ENCODE measurements at places on chromosomes 5 and 9. TPM values are rescaled to one million over a fixed set of nuclear protein-coding genes. Genes with fewer than 3 reads are reported as not detected.

Gene F2RL1
- 51.9 TPM for total RNA-seq

DNA sequence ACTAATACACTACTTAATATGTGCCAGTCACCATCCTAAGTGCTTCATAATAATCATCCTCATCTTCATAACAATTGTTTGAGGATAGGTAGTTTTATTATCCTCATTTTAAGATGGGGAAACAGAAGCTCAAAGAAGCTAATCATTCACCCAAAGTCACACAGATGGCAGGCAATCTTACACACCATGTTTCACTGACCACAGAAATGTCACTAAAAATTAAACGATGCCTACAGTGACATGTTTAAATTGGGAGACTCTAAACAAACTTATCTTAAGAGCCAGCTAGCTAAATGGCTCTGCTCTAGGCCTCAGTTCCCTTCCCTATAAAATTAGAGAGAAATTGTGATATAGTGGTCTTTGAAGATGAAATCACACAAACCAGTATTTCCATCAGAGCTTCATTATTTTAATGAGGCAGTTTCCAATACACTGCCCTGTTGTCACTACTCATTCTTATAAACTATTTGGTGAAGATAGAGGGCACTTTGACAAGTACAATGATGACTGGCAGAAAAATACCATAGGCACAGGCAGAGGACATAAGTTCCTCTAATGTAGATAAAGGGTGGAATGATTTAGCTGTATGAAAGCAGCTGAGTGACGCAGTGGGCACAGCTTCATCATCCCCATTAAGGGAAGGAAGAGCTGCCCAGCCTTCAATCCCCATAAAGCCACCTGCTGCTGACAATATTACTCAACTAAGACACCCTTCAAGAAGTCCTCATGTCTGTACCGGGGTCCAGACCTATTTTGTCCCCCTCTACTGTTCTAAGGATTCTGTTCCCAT is 224.1 kb downstream of the ACTL7B start:
- DNase-seq: no peak

- no peak for DNase-seq
Measured at GRCh38 chr5:59506285-59506877, 387.1 kb downstream of the PDE4D start.

Gene FAM169A
- 8.6 TPM for total RNA-seq

DNA sequence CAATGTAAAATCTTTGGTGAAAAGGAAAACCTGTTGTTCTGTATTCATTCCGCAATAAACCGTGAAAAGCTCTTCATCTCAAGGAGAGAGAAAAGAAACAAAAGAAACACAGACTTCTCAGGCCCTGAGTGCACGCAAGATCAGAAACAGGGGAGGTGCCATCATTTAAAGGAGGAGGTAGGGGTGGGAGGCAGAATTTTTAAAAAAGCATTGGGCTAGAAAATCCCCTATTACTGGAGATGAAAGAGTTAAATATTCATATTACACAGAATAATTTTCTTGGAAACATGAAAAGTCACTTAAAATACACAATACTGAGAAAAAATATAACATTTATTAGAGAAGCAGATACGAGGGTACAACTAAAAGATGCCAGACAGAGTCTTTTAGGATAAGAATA is 56.3 kb downstream of the USP20 start:
- no peak for DNase-seq

GRCh38 chr5:156322666-156323065 is 4.3 kb upstream of the SGCD start:
- no peak for DNase-seq

GRCh38 chr5:159313197-159313596 is 17.1 kb downstream of the IL12B start:
- DNase-seq: no peak

Gene GABRP
- 33.1 TPM for total RNA-seq

GRCh38 chr5:66143473-66144073 is 527 bp upstream of the SREK1 start:
- DNase-seq: peak; percentile 40

- no peak for DNase-seq
Measured at GRCh38 chr9:107630156-107630555, 140.6 kb upstream of the KLF4 start.

DNA sequence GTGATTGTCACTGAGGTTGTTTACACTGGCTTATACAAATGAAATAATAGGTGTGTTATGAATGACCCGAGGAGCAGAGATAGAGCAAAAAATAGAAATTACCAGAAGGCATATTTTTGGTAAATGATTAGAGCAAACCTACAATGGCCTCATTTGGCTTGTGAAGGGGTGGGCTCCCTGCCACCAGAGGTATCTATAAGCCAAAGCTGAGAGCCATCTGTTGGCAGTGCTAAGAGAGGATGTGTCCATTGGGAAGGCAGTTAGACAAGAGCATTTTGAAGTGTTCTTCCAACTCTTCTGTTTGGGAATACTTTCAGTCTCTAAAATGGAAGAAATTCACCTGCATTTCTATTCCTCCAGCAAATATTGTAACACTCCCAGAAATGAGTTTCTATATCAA is 10.6 kb downstream of the NIPAL4 start:
- no peak for DNase-seq

DNA sequence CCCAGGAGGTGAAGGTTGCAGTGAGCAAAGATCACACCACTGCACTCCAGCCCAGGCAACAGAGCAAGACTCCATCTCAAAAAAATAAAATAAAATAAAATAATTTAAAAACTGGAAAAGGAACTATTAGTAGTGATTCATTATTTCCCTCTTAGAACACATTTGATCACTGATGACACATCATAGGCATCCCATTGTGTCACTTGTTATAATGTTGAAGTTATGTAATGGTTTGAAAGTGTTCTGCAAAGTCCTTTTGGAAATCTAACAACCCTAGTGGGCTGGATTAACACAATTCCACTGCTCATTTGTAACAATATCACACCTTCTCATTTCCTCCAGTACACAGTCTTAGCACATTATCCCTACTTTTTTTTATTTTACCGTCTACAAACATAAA is 81.8 kb upstream of the LMNB1 start:
- no peak for DNase-seq

Gene ANKRD20A1
- total RNA-seq: 4.2 TPM

GRCh38 chr9:6413365-6414246 is 607 bp downstream of the UHRF2 start:
- DNase-seq: peak; percentile 49

Gene NRG2
- total RNA-seq: 1.9 TPM

DNA sequence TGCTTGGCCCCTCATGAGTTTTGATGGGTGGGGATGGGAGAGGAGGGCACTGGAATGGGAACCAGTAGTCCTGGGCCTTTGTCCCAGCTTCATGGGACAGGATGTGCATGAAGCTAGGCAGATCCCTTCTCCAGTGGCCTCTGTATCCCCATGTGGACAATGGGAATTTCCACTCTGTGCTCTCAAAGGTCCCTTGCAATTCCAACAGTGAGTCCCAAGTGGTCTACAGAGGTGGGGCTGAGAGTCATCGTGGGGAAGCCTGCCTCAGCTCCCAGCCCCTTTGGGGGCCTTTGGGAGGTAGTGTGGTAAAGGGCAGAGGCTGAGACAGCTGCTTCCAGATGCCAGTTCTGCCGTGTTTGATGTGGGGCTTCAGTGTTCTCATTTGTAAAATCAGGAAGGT is 1.9 kb upstream of the PHYHD1 start:
- no peak for DNase-seq

Gene JAKMIP2
- total RNA-seq: 0.38 TPM

GRCh38 chr5:171926311-171926710 is 80.1 kb downstream of the FBXW11 start:
- DNase-seq: no peak

DNA sequence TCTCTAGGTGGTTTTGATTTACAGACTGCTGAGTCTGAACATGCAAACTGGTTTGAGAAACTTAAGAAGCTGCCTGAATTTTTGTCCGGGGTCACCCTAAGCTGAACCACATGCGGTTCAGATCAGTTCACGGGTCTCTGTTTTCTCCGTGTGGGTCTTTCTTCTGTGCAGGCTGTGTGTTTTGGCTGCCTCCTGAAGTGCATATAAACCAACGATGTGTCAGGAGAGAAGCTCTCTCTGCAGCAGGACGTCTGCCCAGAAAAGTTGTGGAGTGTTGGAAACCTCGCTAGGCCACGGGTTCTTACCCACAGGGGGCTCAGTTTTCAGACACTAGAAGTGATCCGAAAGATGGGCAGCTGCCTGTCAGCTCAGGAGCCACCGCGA is 364.2 kb downstream of the IRX2 start:
- DNase-seq: no peak

DNA sequence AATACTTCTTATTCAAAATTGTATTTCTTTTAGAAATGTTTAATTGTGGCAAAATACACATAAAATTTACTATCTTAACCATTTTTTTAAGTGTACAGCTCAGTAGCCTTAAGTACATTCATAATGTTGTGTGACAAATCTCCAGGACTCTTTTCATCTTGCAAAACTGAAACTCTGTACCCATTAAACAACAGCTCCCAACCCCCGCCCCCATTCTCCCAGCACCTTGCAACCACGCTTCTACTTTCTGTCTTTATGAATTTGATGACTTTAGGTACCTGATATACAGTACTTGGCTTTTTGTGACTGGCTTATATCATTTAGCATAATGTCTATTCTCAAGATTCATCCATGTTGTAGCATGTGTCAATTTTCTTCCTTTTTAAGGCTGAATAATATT is 2.8 kb upstream of the IL5 start:
- no peak for DNase-seq

DNA sequence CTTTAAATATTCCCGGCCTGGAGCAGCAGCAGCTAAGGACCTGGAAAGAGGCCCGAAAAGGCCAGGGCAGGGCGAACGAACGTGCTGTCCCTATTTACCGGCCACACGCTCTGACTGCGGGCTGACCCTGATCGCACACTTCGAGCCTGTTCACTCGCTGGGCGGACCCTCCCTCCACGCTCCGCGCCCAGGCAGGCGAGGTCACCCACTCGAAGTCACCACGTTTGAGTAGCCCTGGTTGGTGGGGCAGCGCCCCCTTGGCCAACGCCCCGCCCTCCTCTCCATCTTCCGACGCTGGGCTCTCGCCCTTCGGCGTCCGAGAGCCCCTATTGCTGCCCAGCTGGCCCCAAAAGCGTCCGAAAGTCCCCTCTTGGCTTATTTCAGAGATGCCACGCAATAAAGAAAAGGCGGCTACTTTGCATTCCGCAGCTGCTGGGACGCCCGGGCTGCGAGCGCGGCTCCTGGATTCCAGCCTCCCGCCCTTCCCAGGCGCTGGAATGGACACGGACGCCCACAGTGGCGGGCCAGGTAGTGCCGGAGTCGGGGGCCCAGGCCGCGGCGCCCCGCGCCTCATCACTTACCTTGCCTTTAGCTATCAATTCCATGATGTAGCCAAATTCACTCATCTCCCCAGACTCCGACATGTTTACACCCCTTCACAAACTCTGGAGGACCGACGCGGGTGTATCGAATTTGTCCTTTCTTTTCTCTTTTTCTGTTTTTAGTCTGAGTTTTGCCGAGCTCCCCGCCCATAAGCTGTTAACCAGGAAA is 9.9 kb upstream of the TRIM36 start:
- peak; percentile 64 for DNase-seq

GRCh38 chr5:121746763-121747162 is 104.9 kb upstream of the FTMT start:
- DNase-seq: no peak

Gene CDKN2A
- 4.1 TPM for total RNA-seq

- no peak for DNase-seq
Measured at GRCh38 chr9:91253488-91253887, 108.2 kb downstream of the AUH start.

Gene RBM18
- 18.5 TPM for total RNA-seq

DNA sequence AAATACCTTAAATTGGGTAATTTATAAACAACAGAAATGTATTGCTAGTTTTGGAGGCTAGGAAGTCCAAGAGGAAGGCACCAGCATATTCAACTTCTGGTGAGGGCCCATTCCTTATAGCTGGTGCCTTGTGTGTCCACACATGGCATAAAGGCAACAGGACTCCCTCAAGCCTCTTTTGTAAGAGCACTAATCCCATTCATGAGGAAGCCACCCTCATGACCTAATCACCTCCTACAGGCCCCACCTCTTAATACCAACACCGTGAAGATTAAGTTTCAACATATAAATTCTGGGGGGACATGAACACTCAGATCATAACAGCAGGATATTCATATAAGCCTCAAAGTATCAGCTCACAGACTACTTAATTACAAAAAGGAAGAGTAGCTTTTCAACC is 4.0 kb upstream of the PLAC8L1 start:
- DNase-seq: no peak

Gene SPARC
- 637 TPM for total RNA-seq

DNA sequence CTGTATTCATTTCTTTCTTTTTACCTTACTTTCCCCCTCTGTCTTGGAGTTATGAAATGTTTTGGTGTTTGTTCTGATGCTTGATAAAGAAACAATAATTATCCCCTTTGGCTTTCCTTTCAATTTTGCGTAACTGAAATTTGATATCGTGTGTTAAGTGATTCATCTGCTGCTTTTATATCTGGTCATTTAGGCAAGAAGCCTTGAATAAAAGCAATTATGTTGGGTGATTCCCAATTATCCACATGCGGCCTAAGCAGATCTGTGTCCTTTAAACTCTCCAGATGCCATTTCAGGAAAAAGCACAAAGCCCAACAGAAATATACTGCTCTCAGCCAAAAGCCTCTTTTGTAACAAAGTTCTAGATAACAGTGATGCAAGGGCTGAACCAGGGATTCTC is 92.8 kb downstream of the TAF11L14 start:
- DNase-seq: no peak

Gene MRPS27
- total RNA-seq: 50.8 TPM

DNA sequence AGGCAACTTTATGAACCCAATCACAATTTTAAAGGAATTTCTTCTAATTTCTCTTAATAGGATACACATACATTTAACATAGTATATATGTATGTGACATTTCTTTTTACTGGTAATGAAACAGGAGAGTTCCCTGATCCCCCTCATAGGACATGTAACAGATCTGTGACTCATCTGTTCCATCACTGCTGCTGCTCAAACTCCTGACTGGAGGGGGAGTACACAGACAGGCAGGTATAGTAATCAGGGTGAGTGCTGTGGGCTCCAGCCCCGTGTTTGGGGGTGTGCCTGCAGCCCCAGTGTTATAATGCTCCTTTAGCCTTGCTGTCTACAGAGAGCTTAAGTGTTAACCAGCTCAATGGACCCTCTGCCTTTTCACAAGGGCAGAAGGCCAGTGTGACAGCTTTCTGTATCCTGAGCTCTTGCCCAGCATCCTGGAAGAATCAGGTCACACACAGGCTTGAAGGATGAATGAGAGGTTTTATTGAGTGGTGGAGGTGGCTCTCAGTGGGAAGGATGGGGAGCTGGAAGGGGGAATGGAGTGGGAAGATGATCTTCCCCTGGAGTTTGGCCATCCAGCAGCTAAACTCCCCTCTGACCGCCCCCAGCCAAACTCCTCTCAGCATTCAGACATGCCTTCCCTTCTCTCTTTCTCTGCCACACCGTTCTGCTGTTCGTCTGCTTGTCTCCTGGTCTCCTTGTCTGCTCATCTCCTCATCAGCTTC is 161.3 kb downstream of the ZNF608 start:
- DNase-seq: no peak

- no peak for DNase-seq
Measured at GRCh38 chr9:115305543-115305942, 187.6 kb upstream of the TNC start.

Gene CARTPT
- total RNA-seq: not detected

Gene IL5
- not detected for total RNA-seq

Gene ELAVL2
- total RNA-seq: 0.35 TPM

Gene PTGDS
- 236 TPM for total RNA-seq

Gene CRHBP
- total RNA-seq: 8.6 TPM

GRCh38 chr9:81833563-81834345 is 94.5 kb upstream of the SPATA31D4 start:
- no peak for DNase-seq

Gene ZNF300
- total RNA-seq: 6.5 TPM

Measured in kidney (tissue), 22 donors.